Esophagus mucosa (tissue), 1 donor: ENCODE measurements at places on chromosomes 12 and 14.

DNA sequence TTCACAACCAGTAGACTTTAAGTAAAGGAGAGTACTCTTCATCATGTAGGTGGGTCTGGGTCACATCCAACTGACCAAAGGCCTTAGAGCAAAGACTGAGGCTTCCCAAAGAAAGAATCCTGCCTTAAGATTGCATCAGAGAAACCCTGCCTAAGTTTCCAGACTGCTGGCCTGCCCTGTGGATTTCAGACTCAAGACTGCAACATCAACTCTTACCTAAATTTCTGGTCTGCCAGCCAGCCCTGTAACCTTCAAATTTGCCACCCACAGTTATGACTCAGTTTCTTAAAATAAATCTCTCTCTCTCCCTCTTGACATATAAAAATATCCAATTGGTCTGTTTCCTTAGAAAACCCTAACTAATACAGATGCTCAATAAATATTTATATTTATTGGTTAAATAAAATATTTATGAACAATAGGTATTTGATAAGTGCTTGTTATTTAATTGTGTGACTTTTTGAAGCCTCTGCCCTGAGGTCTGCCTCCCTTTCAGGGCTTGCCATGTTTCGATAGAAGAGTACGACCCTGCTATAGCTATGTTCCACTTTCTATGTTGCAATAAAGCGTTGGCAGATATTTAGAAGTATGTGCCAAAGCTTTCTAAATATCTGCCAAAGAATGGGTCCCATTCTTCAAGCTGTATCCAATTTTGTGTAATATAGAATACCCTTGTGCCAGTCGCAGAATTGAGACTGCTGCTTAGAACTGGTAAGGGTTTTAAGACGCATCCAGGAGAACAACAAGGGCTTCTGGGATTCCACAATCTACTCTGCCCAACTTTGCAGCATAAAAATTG lies 65.7 kb downstream of the TMEM30B start:
- ATAC-seq = no peak

- ATAC-seq = no peak
Observed at GRCh38 chr12:112386726-112387125, 4.5 kb upstream of the HECTD4 start.

GRCh38 chr12:128820723-128821432 lies 2.9 kb downstream of the SLC15A4 start:
- ATAC-seq = no peak

- ATAC-seq = peak; percentile 22
Observed at GRCh38 chr14:89304972-89305703, 111.9 kb downstream of the FOXN3 start.

- no peak for ATAC-seq
Observed at GRCh38 chr12:19039515-19039914, 90.0 kb upstream of the PLEKHA5 start.

GRCh38 chr12:94593822-94594442 lies 56.4 kb downstream of the TMCC3 start:
- no peak for ATAC-seq

GRCh38 chr12:76762601-76762980 lies 1.3 kb upstream of the ZDHHC17 start:
- ATAC-seq = no peak

GRCh38 chr12:125890971-125891370 lies 825.7 kb downstream of the AACS start:
- ATAC-seq = no peak
